ENCODE measurements at places on chromosomes 7 and 10.

DNA sequence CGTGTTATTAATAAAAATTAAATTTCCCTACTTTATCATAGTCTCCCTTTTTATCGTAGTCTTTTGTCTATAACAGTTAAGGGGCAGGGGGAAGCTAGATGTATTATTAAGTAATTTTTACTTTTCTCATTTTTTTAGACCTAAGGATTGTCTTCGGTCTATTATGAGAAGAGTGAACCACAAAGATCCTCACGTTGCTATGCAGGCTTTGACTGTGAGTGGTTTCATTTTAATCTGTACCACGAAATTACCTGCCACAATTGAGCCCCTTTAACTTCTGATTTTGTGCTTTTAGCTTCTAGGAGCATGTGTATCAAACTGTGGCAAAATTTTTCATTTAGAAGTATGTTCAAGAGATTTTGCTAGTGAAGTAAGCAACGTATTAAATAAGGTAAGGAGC is 40.6 kb downstream of the STAM start:
- DNase-seq: no peak

DNA sequence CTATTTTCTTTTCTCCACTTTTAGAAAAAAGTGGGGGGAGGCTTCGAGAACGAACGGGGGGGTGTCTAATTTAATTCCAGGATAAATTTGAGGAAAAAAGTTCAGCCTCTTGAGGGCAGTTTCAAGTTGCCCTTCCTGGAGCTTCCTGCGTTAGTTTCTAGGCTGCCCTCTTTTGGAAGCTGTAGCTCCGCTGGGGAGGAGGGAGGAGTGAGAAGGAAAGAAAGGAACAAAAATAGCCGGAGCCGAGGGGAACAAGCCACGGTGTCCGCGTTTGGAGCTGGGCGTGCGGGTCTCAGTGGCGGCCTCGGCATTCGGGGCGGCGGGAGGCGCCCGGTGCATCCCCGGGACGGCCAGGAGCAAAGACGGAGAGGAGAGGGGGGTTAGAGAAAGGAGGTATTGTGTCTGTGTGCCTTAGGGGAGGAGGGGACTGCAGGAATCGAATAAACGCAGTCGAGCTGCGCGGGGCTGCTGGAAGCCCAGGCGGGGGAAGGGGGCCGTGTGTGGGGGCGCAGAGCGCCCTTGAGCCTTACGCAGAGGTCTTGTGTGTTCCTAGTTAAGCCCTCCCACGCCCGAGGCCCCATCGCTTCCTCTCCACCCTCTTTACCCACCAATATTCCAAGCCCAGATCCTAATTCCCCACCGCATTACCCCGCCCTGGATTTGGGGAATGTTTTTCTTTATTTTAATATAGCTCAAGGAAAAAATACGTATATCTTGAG is 2.0 kb upstream of the TNRC18 start:
- no peak for DNase-seq

GRCh38 chr7:138429577-138430250 is 30.3 kb upstream of the TRIM24 start:
- no peak for DNase-seq

DNA sequence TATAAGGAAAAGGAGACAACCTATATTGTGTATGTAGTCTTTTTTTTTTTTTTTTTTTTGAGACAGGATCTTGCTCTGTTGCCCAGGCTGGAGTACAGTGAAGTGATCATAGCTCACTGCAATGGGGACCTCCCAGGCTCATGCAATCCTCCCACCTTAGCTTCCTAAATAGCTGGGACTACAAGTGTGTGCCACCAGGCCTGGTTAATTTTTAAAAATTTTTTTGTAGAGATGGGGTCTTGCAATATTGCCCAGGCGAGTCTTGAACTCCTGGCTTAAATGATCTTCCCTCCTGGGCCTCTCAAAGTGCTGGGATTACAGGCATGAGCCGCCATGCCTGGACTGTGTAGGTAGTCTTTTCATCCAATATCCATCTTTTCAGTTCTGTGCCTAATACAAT is 78.7 kb upstream of the ARHGAP21 start:
- DNase-seq: no peak

DNA sequence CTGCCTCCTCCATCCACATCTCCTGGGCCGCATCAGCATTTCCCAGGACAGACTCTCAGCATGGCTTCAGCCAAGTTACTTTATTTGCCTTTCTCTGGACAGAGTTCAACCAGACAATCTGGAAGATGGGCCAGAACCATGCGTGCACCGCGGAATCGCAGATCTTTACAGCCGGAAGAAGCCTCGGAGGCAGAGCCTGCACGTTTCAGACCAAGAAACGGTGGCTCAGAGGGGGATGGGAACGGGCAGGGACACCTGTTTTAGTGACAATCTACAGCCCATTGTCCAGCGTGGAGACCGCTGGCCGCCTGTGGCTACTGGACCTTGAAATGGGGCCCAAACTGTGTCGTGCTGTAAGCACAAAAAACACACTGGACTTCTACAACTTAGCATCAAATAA is 3.5 kb downstream of the VIPR2 start:
- DNase-seq: no peak

- no peak for DNase-seq
Observed at GRCh38 chr10:48659790-48660189, 24.9 kb upstream of the WDFY4 start.

- no peak for DNase-seq
Observed at GRCh38 chr10:72329290-72330068, 25.2 kb downstream of the DNAJB12 start.

DNA sequence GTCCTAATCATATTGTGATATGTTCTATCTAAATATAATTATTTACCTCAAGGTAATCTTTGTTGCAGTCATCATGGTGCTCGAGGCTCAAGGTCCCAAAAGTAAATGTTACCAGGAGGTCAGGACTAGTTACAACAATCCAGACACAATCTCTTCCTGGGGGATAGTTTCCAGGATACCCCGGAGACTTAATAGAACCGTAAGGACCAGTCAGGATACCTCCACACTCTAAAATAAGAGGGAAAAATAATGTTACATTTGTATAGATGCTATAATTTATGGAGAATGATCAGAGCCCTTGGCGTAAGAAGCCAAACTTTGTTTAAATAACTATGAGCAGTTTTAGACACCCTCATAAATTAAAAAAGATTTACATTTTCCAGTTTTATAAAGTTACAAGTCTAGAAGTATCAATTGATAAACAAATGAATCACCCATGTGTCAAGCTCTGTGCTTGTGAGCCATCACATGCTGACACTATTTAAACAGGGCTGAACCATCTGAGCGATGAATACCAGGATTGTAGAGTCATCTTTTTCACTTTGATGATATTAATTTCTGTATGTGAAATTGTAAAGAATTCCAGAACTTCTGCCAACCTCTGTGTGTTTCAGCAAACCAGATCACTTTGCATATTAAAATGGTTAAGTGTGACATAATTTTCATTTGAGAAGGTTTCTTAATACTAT is 41.3 kb downstream of the CUBN start:
- DNase-seq: no peak
